ENCODE measurements at places on chromosomes 2 and 18.

DNA sequence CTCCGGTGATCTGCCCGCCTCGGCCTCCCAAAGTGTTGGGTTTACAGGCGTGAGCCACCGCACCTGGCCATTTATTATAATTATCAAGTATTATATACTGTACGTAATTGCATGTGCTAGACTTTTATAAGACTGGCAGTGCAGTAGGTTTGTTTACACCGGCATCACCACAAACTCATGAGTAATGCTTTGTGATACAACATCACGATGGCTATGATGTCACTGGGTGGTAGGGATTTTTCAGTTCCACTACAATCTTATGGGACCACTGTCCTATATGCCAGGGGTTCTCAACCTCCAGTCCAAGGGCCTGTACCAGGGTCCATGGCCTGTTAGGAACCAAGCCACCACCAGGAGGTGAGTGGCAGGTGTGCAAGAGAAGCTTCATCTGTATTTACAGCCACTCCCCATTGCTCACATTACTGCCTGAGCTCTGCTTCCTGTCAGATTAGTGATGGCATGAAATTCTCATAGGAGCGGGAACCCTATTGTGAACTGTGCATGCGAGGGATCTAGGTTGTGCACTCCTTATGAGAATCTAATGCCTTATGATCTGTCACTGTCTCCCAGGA is 9.4 kb downstream of the SCYGR4 start:
- DNase-seq = no peak

DNA sequence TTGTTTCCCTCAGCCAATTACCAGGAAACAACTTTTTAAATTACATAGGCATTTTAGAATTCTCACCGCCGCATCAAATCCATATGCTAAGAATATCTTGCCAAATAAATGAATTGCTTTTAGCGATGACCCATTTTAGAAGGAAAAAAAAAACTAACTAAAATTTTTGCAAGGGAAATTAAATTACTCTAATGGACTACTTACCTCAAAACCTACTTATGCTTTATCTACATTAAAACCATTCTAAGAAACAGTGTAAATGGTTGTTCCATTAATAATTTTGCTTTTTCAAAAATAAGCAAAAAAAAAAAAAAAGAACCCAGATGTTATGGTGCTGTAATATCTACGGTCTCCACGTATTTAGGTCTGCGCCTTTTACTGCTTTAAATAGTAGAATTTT is 73.5 kb upstream of the CCDC150 start:
- no peak for DNase-seq

GRCh38 chr2:65539633-65540032 is 107.2 kb upstream of the SPRED2 start:
- DNase-seq = no peak

DNA sequence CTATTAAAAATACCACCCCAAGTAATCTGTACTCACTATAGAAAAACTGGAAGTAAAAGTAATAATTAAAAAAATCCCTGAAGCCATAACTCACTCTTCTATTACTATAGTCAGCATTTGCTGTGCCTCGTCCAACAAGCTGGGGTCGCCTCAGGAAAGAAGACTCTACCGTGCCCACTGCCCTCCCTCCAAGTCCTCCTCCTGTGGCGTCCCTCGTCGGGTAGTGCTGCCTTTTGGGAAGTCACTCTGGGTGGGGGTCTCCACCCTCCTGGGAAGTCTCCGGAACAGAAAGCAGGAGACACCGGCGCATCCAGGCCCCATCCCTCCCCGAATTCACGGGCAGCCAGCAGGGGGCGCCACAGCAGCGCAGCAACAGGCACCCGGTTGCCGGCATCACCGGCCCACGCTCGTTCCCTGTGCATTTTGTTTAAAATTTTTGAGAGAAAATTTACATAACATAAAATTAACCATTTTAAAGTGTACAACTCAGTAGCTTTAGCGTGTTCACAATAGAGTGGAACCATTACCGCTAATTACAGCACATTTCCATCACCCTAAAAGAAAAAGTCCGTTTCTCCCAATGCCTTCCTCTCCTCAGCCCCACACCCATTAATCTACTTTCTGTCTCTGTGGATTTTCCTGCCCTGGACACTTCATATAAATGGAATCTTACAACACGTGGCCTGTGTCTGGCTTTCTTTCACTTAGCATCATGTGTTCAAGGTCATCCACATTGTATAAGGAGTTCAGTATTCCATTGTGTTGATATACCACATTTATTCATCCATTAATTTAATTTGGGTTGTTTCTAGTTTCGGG is 62.2 kb downstream of the ADNP2 start:
- DNase-seq = peak; percentile 52

- no peak for DNase-seq
Measured at GRCh38 chr18:22813648-22814328, 119.3 kb upstream of the RBBP8 start.

- DNase-seq = no peak
Measured at GRCh38 chr2:2743164-2743571, 412.1 kb upstream of the MYT1L start.

GRCh38 chr2:120555092-120555491 is 180.6 kb upstream of the GLI2 start:
- no peak for DNase-seq

DNA sequence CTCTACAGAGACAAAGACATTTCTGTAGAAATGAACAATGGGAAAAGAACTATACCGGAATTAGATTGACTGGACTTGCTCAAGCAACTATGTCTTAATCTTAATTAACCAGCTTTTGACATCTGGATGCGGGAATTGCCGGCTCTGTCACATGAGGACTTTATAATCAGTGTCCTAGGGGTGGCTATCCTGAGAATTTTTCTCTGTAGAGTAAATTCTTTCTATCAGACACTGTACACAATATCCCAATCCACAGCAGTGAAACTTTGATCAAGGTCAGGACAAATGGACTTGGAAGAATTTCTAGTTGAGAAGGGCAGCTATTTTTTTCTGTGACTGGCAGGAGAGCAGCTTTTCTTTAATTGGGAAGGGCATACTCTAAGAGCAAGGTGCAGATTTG is 322.1 kb downstream of the HRH4 start:
- DNase-seq = no peak

DNA sequence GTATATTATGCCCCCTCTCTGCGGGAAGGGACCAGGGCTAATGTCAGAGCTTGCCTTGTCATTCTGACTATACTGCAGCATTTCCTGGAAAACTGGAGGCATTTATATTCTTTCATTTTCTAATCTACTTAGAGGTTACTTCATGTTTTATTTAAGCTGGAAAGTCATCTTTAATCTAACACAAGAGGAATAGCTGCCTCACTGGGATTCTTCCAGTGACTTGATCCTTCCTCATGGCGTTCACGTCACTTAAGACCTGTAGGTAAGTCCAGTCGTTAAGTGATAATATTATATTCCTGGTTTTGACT is 727.6 kb upstream of the DDX18 start:
- no peak for DNase-seq

- DNase-seq = no peak
Measured at GRCh38 chr2:144595686-144596072, 75.8 kb upstream of the ZEB2 start.

- DNase-seq = no peak
Measured at GRCh38 chr2:58045580-58046334, 849 bp upstream of the VRK2 start.

DNA sequence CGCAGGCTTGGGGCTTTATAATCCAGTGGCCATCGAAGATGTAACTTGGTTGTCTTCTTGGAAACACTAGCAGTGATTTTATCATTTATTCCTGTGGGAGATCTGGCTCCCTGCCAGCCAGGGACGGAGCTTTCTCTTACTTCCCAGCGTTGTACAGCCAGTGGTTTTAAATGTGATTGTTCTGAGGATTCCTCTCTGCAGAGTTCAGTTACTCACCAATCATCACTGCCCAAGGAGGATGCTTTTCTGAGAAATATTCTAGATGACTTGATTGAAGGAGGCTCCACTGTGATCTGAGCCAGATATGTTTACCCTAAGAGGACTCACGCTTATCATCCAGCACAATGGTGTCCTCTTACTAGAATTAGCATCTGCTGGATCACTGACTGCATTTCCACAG is 744.3 kb downstream of the RNF144A start:
- DNase-seq = no peak

DNA sequence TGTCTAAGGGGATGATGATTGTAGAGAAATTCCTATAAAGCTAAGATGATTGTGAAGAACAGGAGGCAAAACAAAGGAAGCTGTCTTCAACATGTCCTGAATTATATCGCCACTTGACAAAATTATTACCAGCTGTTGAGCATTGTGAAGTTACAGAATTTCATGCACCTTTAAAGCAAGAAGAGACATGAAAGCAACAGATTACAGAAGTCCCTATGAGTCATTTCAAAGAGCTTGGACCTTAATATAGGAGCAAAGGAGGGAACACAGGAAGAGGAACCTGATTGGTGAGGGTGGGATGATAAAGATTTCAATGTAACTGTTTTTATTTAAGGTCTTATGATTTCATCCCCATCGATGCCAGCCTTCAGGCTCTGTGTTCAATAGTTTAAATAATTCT is 526.9 kb upstream of the HNMT start:
- DNase-seq = no peak

DNA sequence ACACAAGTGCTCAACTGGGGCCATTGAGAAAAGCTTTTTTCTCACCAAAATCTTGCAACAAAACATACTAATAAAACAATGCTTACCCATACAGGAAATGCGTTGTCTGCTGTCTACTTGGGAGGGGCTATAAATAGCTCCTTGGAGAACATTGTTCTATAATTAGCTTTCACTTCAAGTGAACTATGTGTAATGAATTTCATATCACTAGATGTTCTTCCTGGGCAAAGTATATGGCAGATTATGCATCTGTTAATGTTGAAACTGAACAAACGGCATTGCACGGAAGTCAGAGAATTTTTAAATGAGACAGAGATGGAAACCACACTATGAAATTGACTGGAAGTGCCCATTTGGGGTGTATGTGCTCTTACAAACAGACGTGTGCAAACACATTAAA is 6.4 kb upstream of the NPAS2 start:
- no peak for DNase-seq

GRCh38 chr2:133503323-133503722 is 64.9 kb downstream of the NCKAP5 start:
- no peak for DNase-seq

GRCh38 chr2:44120428-44120827 is 48.2 kb upstream of the PPM1B start:
- peak; percentile 8 for DNase-seq

- no peak for DNase-seq
Measured at GRCh38 chr2:24439971-24440340, 51.1 kb upstream of the NCOA1 start.

GRCh38 chr2:43199492-43200488 is 26.6 kb downstream of the ZFP36L2 start:
- no peak for DNase-seq

DNA sequence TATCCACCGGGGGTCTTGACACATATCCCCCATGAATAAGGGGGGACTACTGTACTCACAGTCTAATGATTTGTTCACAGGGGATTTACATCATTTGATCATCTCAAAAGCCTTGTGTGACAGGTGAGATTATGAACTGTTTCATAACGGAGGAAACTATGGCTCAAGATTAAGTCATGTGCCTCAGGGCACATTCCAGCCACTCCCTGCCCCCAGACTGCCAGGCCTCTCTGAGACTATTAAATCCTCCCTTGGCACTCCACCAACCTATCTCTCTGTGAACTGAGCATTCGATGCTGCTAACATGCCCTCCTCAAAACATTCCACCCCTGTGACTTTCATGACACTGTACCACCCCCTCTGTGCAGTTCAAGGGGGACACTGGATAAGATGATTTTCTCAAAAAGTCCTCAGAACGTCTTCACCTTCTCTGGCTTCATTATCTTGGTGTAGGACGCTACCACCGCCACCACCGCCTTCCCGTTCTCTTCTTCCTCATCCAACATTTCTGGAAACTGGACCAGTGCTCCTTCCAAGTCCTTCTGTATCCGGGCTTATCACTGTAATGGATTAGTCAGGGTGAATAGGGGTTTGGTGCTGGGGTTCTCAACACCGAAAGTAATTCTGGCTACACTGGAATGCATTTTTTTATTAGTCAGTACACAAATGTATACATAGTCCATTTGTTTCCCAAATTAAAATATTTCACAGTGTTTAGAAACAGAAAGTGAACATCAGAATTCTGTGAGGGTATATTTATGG is 169.6 kb downstream of the KCNS3 start:
- DNase-seq = no peak

DNA sequence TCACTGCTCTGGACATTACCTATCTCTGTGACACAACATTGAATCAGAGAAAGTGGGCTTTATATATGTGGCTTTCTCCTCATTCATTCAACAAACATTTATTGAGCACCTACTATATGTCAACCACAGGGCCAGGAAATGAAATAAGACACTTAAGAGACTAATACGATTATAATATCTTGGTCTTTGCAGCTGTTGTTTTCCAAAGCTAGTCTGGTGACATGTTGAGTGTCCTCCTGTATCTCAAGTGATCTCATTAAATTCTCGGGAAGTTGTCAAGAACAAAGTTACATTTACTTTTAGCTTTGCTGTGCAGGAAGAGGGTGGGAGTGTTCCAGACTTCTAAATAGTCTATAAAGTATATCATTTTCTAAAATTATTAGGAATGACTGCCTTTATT is 164.6 kb upstream of the SP5 start:
- no peak for DNase-seq
